ENCODE measurements at places on chromosomes 13 and 19.

- no peak for DNase-seq
These were observed 47.4 kb upstream of the KATNAL1 start for GRCh38 chr13:30354493-30355383.

DNA sequence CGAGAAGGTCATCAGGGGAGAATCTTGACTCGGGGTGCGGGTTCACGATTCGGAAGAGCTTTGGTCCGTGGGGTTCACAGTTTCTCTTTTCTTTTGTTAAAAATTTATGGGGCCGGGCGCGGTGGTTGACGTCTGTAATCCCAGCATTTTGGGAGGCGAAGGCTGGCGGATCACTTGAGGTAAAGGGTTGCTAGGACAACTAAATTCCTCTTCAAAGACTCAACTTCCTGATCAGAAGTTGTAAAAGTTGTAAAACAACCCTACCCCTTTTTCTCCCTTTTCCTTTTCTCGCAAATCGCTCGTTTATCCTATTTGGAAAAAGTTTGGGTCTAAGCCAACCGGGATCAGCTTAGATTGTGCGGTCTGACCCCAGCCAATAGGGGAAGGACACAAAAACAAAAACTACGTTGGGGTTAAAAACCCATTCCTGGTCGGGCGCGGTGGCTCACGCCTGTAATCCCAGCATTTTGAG, 673 bp downstream of the ZNF486 start:
- no peak for DNase-seq

GRCh38 chr19:8688930-8689329, 9.7 kb downstream of the ACTL9 start:
- no peak for DNase-seq

DNA sequence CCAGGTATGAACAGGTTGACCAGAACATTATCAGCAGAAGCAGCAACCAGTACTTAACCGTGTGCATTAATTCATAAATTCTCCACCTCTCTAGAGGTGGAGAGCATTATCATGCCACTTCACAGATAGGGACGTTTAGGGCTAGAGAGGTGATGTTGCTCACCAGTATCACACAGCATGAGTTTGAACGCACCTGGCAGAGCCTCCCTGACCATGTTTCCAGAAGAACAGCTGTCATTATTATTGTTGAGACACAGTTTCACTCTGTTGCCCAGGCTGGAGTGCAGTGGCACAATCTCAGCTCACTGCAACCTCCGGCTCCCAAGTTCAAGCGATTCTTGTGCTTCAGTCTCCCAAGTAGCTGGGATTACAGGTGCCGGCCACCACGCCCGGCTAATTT, 6.8 kb downstream of the KANK2 start:
- no peak for DNase-seq

- no peak for DNase-seq
These were observed 240.9 kb downstream of the FGF9 start for GRCh38 chr13:21911646-21912298.

- DNase-seq: no peak
These were observed 4.9 kb upstream of the ZNF808 start for GRCh38 chr19:52522551-52522950.

Measured in stimulated activated CD8-positive, alpha-beta memory T cell treated with anti-CD3 and anti-CD28 coated beads, Interleukin-7, amount 100 ng/mL, for 4 hours (primary cell).